ENCODE measurements at places on chromosomes 7 and 10. TPM values are rescaled to one million over a fixed set of nuclear protein-coding genes. Genes with fewer than 3 reads are reported as not detected.

- peak; percentile 58 for DNase-seq
Observed at GRCh38 chr7:46131916-46132795, 211.1 kb upstream of the IGFBP3 start.

GRCh38 chr10:99519690-99520039 is 13.1 kb upstream of the NKX2-3 start:
- DNase-seq: no peak

The MYO1G gene
- 0.83 TPM for polyA plus RNA-seq

The SKIDA1 gene
- 11.9 TPM for polyA plus RNA-seq

Data from renal cortex interstitium (tissue), 15 donors.